Heart left ventricle (tissue), 16 donors: ENCODE measurements at places on chromosomes 6 and 20. TPM values are rescaled to one million over a fixed set of nuclear protein-coding genes. Genes with fewer than 3 reads are reported as not detected.

TBXT gene
- not detected for total RNA-seq

NKX2-2 gene
- not detected for total RNA-seq

FYN gene
- total RNA-seq: 52.3 TPM

DUSP15 gene
- 1.0 TPM for total RNA-seq

CCM2L gene
- 7.9 TPM for total RNA-seq

GABRR1 gene
- total RNA-seq: not detected

HFE gene
- total RNA-seq: 1.9 TPM

GRCh38 chr6:149150801-149151398 lies 166.6 kb upstream of the TAB2 start:
- DNase-seq: no peak

DNA sequence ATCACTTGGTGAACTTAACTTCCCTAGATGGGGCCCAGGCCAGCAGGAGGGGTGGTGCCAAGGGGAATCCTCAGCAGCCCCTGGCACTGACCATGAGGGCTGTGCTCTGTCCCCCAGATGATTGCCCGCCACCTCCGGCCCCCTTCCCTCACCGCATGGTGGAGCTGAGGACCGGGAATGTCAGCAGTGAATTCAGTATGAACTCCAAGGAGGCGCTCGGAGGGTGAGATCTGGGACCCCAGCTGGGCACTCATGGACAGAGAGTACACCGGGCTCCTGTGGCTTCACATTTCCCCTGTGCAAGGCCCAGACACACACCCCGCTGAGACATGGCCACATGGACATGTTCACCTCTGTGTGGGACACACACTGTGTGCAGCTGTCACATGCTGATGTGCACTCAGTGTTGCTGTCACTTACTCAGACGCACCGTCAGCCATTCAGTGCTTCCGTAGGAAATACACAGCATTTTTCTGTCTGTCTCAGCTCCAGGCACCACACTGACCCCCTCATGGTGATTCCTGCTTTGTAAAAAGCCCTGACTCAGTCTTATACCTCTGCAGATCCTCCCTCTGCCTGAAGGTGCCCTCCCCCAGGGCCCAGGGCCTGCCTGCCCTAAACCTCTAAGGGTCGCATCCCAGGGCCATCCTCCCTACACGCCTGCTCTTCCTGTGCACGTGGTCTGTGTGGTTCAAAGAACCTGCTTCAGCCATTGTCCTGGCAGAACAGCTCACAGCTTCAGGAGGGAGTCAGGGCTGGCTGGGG lies 4.4 kb downstream of the MYLK2 start:
- DNase-seq: no peak

DNA sequence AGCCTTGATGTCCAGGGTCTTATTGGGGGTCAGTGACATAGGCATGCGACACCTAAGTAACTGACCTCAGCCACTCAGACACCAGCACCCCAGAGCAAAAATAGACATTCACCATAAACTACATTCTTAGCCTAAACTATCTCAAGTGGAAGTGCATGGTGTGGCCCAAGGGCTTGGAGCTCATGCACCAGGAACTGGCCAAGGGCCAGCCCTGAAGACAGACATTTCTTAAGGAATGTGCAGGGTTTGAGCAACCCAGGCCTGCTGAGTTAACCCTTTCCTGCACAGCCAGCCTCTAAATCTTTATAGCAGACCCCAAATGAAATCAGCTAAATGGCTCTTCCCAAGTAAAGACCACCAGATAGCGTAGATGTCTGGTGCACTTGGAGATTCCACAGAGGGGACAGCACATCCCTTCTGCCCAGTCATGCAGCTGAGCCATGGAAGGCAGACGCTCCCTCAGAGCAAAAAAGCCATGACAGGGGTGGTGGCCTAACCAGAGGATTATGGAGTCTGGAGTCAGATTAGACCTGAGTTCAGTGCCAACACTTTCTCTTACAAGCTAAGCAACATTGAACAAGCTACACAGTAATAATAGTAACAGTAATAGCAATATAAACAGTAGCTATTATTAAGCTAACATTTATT lies 222.6 kb downstream of the ZMYND8 start:
- no peak for DNase-seq

DNA sequence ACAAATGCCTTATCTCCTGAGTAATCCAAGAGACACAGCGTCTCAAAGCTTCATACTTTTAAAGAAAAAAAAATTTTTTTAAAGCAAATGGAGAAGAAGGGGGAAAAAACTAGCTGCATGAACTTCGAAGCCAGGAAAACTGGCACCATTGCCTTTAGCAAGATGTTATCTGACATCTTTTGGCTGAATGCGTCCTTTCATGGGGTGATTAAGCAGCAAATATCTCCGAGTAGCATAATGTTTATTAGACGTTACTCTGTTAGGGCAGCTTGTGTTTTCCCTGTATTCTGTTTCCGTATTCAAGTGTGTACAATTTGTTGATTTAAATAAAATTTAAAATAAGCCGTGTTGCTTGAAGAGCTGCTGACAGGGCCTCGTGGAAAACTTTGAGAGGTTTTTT lies 76.5 kb upstream of the TSHZ2 start:
- DNase-seq: no peak

DNA sequence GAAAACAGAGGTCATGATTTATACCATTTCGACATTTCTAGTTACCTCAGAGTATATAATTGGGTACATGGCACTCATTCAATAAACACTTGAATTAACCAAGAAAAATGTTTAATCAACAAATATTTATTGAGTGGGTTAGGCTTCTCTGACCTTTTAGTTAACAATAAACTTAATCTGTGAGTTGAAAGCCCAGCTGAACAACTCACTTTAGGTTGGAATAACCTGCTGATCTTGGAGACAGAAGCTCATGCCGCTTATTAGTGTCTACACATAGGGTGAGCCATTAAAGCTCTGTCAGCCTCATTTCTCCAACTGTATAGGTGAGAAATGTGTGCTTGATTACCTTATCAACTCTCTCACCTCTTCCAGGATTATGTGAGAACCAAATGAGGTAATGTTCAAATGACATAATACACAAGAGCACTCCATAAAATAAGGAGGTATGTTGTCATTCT lies 98.2 kb upstream of the DTNBP1 start:
- no peak for DNase-seq

DNA sequence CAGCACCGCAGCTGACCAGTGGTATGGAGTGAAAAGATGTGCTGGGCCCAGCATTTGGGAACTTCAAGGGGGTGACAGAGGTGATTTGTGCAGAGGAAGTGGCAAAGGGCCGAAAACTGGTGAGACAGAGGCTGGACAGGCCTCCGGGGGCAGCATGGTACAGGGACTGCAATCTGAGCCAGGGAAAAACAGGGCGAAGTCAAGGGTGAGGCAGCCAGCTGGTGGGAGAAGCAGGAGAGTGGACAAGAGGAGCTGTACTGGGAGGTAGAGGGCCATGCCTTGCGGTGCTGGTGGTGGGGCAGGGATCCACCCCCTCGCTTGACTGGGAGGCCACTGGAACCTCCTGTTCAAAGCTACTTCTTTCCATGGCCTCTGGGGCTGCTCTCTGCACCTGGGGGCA lies 7.3 kb upstream of the GFRA4 start:
- no peak for DNase-seq

DNA sequence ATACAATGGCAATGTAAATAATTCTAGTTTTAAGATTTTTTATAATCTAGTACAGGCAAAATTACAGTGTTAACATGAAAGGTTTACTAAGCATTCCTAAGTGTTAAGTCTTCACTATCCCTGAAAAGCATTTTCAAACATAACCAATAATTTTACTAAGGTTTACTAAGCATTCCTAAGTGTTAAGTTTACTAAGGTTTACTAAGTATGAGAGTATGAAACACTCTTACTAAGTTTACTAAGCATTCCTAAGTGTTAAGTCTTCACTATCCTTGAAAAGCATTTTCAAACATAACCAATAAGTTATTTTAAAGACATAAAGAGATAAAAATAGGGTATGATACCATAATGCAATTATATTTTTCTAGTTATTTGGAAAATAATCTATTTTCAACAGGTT lies 82.6 kb downstream of the PRSS35 start:
- DNase-seq: no peak

DNA sequence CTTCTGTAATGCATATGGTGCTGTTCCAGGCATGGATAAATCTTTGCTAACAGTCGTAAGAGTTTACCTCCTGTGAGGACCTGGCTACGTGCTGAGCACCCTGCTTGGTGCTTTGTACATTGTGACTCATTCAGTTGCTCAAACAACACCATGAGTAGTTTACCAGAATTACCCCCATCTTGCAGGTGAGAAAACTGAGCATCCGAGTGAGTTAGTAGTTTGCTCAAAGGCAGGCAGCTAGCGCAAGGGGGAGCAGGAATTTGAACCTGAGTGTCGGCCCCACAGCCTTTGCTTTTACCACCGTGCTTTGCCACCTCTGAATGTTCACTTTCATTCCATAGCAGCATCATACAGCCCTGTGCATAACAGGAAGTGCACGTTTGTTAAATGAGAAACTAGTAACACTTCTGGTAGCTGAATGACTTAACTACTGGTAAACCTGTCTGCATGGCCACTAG lies 121.9 kb downstream of the MTHFD1L start:
- DNase-seq: no peak

DNA sequence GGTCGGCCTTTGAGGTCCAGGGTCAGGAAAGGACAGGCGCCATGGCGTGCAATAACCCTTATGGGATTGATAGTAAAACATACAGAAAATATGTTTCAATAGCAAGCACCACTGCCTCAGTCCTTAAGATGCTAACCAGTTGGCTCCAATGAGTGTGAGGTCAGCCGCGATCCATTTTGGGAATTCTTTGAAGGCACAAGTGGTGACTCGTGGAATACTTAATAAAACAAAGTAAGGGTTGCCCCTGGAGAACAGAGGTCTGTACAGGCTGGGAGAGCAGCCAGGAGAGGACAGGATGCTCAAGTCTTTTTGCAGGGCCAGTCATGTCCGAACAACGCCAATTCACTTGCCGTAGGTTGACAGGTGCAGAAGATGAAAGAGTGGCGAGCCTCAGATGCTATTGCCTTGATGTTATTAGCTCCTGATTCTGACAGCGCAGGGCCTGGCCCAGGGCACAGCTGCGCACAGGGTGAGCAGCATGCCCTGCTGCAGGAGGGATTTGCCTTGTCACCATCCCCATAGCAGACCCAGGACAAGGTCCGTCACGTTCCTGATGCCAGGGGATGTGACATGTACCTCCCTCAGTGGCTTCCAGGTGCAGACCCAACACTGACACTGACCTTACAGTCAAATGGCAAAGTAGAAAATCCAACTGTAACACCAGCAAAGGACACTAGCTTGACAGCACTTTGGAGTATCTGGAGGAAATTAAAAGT lies 21.8 kb downstream of the SYNDIG1 start:
- no peak for DNase-seq

DNA sequence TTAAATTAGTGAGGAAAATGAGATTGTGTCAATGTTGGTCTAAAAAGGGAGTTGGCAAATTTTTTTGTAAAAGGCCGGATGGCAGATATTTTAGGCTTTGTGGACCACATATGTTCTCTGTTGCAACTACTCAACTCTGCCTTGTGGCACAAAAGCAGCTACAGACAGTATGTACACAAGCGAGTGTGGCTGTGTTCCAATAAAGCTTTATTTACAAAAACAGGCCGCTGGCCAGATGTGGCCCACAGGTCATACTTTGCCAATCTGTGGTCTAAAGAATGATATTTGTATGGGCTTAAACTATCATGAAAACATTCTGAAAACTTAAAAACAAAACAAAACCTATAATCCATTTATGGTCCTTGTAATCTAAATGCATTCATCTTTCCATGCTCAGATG lies 228.3 kb downstream of the CLIC5 start:
- no peak for DNase-seq
